CD4-positive, alpha-beta T cell treated with Interferon alpha-2 for 1 hour (primary cell): ENCODE measurements at places on chromosomes 1 and 21.

GRCh38 chr1:162835157-162835899, 25.6 kb downstream of the CCDC190 start:
- DNase-seq = no peak

DNA sequence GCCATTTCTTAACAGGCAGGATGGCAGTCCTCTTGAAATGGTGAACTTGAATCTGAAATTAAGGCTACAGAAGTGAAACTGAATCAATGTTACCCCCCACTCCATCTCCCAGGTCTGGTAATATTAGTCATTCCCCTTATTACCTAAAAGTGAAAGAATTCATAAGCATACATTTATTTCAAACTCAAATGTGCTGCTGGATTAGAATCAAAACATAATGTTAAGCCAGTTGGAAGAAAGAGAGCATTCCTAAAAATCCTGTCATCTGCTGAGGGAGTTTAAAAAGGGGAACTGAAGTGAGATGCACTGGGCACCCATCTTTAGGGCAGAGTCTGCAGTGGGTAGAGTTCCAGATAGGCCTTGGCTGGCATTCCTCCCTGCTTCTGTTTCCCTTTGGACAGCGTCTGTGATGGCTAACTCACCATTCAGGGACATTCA, 17.4 kb downstream of the KIAA0319L start:
- DNase-seq = no peak

DNA sequence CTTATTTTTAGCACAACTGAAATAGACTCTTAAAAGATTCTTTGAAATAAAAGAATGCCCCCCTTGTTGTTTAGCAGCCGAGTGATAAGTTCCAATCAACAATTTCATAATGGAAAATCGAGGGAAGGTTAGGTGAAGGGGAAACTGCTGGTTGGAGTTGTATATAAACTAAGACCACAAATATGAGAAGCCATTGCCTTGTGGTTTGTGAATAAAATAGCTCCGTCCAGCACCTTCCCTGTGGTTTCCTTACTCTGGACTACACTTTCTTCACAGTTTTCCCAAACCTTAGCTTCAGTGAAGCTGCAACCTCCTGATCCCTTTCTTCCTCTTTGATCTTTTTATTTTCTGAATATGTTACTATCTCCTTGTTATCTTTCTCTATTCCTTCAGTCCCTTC, 6.7 kb upstream of the RAB3GAP2 start:
- no peak for DNase-seq

DNA sequence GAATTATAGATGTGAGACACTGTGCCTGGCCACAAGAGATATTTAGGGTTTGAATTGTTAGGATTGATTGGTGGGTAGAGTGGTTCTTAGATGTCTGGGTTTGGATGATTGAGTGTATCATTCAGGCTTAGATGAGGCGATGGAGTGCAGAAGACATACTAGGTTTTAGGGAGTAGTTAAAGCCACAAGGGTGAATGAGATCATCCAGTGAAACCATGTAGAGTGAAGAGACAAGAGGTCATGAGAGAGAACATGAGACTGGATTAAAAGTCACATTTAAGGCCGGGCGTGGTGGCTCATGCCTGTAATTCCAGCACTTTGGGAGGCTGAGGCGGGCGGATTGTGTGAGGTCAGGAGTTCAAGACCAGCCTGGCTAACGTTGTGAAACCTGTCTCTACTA, 37.2 kb downstream of the ZFYVE9 start:
- no peak for DNase-seq

GRCh38 chr1:1132956-1133750, 17.3 kb upstream of the C1orf159 start:
- DNase-seq = no peak

DNA sequence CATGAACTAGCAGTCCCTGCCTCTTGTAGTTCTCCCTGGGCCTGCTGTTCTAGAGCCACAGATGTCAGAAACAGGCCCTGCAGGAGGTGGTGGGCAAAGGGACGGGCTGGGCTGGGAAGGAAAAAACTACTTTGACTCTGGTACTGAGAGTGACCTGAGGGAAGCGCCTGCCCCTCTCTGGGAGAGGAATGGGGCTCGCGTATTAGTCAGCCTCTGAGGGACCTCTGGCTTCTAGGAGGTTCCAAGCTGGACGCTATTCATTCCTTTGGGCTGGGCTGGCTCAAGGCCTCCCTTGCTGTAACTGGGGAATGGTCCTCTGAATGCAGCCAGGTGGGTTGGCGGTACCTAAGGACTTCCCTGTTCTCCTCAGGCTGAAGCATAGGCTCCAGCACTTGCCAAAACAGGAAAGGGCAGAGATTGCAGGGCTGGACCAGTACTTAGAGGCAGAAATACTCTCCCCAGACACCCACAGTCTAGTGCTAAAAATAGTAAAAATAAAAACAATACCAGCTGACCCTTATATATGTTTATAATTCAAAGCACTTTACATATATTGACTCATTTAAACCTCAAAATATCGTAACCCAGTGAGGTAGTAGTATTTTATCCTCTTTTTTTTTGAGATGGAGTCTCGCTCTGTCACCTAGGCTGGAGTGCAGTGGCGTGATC, 7.1 kb downstream of the POMGNT1 start:
- no peak for DNase-seq

- no peak for DNase-seq
Measured at GRCh38 chr1:228937851-228938536, 202.7 kb downstream of the RHOU start.

DNA sequence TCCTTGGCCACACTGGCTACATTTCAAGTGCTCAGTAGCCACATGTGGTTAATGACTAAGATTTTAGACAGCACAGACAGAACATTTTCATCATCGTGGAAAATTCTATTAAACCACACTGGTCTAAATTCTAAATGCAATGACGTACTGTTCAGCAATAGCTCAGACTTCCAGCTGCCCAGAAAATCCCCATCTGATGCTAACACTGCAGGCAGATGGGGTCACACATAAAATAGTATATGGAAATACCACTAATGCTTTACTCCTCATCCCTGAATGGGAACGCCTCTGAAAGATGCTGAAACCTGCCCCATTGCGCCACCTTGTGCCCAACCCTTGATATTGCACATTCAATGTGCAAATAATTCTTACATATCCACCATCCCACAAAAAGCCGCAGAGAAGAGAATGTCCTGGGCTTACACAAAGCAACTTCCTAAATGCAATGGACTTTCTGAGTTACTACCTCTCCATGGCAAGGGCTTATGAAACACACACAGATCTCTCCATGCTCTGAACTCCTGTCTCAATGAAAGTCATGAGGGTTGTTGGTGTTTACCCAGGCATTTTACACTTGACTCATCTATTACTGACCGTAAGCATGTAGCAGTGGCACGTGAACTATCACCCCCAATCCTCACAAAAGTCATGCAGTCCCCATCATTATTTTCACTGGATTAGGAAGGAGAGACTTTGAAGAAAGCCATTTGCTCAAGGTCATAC, 20.3 kb upstream of the SLC5A9 start:
- DNase-seq = peak; percentile 47
